Activated naive CD4-positive, alpha-beta T cell (primary cell): ENCODE measurements at places on chromosomes 5 and 9.

DNA sequence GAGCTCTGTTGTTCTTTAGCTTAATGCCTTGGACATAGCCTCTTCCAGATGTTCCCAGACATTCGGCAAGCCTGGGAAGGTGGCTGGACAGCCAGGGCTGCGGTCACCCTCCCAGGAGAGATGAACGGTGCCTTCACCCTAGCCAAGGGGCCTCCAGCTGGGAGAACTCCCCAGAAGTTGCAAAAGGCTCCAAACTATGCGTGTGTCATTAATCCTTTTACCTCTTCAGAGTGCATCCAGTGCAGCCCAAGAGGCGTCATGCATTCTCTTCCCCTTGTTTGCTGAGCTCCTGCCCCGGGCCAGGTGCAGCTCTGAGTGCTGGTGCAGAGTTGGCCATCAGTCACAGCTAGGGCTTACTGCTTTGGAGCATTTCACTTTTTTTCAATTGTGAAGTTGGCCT lies 22.8 kb downstream of the HMCN2 start:
- DNase-seq: no peak

- DNase-seq: no peak
Measured at GRCh38 chr9:17600962-17601593, 22.2 kb downstream of the SH3GL2 start.

- DNase-seq: no peak
Measured at GRCh38 chr5:142892021-142892420, 121.8 kb downstream of the ARHGAP26 start.

DNA sequence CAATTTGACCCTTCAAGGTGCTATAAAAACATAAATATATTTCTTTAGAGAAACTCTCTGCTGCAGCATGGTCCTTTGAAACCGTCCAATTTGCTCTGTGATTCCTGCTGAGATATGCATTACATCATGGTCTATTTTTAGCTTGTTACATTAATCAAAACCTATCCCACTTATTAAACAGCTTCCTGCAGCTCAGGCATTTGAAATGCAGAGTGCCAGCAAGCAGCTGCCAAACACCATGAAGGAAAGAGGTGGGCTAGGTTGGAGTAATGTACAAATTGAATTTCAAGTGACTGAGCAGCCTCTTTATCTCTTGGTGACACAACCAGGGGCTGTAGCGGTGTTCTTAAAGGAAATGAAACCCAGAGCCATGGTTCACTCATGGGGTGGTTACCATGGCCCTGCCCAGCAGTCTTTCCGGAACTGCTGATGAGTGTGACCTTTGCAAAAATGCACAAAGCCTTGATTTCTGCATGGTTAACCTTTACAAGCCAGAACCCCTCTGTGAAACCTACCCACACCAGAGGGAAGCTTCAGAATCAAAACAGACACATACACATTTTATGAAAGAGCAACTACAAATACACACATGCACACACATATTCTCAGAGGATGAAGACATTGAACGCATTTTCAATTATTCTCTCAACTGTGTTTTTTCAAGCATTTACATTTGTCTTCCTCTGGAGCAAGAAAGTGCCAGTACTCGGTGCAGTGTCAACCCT lies 155.8 kb upstream of the ZNF608 start:
- no peak for DNase-seq

DNA sequence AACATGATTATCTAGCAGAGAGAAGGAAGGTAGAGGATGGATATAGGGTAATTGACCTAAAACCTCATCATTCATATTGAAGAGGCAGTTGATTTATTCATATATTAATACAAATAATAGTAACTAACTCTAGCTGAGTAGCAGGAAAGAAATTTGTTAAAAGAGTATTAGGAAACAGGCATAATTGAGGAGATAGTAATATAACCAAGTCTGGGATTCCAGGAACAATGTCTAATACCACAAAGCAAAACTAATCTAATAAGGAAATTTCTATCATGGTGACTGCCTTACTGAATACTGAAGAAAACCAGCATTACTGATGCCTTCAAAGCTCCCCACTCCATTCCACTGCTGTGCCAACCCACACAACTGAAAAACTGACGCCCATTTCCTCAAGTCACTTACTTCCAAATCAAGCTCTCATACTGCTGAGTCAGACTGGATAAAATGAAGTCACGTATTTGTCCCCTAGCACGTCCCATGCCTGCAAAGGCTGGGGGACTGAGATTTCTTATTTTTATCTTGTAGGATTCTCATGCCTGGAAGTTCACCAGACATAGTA lies 153.9 kb downstream of the SMC2 start:
- no peak for DNase-seq

- DNase-seq: no peak
Measured at GRCh38 chr5:21594566-21594965, 1258.6 kb downstream of the CDH12 start.

DNA sequence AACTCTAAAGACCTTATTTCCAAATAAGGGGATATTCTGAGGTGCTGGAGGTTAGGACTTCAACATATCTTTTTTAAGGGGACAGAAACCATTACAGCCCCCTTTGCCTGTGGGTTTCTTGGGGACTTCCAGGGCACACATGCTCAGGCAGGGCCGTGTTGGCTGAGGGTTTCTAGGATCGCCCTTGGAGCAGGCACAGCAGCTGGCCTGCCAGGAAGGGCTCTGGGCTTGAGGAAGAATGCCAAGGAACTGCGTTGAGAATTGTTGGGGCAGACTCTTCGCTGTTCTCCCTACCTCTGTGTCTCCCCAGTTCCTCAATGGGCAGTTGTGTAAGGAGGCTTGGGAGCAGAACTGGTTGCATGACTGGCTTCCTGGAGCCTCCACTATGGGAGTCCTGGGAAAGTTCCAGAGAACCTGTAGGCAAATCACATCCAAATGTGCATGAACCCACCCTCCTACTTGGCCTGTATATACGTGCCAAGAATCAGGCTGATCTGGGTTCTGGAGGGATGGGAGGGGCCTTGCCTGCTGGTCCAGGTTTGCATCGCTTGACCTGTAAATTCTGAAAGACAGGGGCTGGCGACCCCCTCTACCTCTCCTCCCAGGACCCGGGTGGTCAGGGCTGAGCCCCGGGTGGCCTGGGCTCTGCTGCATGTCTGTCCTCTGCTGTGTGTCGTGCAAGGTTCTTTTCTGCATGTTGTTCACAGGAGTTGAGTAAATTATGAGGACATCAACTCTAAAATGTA lies 65.5 kb downstream of the HSPA4 start:
- no peak for DNase-seq

- no peak for DNase-seq
Measured at GRCh38 chr9:114098936-114099668, at the start of gene KIF12. KIF12 (minus strand) TSS chr9:114099292; CDS start chr9:114099276, 16 bp downstream.

DNA sequence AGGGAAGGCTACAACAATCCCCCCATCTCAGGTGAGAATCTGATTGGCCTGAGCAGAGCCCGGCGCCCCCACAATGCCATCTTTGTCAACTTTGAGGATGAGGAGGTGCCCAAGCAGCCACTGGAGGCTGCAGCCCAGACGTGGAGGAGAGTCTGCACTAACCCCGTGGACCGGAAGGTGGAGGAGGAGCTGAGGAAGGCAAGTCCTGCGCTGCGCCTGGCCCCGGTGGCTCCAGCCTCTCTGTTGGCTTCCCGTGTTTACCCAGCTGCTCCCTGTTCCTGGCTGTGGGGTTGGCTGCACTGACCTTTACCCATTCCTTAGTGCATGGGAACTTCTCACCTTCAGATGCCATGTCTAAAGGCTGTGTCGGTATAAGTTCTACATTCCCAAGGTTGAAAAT lies 11.0 kb upstream of the CEL start:
- no peak for DNase-seq
